GM12878 (cell line): ENCODE measurements at places on chromosomes 13 and 19. TPM values are rescaled to one million over a fixed set of nuclear protein-coding genes. Genes with fewer than 3 reads are reported as not detected.

DNA sequence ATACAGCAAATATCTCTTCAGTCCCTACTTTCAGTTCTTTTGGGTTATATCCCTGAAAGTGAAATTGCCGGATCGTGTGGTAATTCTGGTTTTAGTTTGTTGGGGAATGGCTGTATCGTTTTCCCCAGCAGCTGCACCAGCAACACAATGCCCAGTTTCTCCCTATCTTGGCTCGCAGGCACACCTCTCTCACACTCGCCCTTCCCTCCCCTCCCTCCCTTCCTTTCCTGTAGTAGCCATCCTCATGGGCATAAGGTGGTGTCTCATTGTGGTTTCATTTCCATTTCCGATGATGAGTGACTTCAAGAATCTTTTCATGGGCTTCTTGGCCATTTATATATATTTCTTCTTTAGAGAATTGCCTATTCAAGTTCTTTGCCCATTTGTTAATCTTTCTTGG lies 8.6 kb upstream of the GPR18 start:
- DNase-seq = no peak
- no peaks in the 10 kb centered on the region for H3K27me3 ChIP-seq
- no peak overlapping the region for H3K4me3 ChIP-seq
- peaks cover 18% of the 10 kb centered on the region for H3K4me1 ChIP-seq

DNA sequence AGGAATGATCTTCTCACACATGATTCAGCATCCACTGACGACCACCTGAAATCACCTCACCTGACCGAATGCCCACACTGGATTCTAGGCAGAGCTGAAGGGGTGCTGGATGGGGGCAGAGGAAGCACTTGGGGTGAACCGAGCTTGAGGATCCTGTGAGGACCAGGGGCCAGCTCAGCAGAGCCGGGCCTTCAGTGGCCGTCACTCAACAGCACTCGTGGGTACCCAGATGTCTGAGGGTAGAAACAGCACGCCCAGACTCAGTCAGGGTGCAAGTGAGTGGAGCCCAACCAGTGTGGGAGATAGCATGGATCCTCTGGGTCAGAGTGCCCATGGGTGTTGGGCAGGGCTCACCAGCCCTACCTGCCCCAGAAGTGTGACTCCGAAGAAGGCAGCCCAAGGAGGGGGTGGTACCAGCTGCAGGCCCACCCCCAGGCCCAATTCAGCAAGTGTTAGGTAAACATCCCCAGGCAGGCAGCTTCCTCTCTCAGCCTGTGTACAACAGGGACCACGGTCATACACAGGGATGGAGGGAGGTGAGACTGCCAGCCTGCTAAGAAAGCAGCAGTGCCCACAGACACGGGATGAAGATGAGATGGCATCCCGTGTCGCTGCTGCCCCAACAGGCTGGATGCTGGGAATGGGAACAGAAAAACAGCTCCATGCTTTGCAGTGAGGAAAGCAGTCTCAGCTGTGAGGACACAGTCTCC lies 16.6 kb downstream of the GJA3 start:
- H3K36me3 ChIP-seq = no peaks in the 10 kb centered on the region
- no peak for DNase-seq
- no peak overlapping the region for H3K4me3 ChIP-seq
- H3K27ac ChIP-seq = no peak overlapping the region
- H3K27me3 ChIP-seq = no peaks in the 10 kb centered on the region
- no peaks in the 10 kb centered on the region for H3K4me1 ChIP-seq

DNA sequence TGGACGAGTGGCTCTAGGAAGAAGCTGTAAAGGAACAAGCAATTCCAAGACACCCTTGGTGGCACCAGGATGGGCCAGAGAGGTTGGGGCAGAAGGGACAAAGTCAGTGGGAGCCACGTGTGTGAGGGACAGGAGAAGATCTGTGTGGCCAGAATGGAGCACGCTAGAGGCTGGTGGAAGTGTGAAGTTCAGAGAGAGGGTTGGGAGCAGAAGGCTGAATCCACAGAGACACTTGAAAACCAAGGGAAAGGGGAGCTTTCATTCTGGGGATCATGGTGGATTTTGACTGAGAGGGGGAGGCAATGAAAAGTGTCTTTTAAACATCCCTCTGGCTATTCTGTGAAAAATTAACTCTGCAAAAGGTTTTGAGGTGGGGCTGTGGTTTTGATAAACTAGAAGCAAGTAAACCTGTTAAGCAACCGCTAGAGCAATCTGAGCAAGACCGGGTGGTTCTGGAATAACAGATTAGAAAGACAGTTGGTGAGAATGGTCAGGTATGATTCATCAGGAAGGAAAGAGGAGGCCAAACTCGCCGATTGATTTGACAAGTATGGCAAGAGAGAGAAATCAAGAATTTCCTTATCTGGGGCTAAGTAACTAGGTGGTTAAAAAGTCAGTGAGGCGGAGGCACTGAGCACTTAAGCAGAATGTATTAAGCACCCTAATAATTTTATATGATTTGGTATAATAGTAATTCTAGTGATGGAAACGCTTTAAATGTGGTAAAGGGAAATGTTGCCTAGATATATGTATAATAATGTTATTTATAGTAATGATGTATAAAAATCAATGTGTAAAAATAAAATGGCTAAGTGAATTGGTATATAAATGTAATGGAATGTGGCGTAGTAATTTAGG lies 140.0 kb downstream of the MYO16 start:
- H3K36me3 ChIP-seq = no peaks in the 10 kb centered on the region
- no peak overlapping the region for H3K27ac ChIP-seq
- no peaks in the 10 kb centered on the region for H3K4me1 ChIP-seq
- H3K27me3 ChIP-seq = no peaks in the 10 kb centered on the region

DNA sequence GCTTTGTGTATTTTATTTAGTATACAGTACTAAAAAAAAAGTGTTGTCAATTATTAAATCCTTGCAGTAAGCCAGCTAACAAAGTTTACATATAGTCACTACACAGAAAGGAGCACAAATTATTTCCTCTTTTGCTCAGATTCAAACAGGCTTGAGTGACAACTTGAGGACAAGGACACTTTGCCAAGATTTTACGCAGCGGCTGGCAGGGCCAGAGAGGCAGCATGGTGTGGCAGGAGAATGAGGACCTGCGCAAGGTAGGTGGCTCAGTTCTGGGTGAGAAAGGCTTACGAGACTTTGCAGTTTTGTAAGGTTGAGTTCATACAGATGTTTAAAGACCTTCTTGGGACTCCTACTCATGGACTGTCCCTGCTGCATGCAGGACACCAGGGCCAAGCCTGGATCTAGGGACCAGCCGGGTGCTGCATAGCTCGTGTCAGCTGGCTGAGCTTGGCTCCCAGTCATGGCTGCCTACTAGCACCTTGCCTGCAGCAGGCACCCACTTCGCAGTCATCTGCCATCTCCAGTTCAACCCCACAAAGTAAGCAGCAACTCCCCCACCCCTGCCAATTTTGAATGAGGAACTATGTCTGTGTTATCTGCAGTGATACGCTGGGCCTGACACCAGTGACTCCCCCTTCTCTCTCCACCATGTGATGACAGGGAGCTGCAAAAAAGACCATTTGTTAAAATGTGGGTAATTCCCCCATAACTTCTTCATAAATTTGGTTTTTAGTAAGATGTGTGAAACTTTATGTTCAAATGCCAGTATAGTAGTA lies 3.7 kb upstream of the TUBA3C start:
- H3K4me3 ChIP-seq = no peak overlapping the region
- no peaks in the 10 kb centered on the region for H3K36me3 ChIP-seq
- H3K4me1 ChIP-seq = no peaks in the 10 kb centered on the region
- no peak for DNase-seq

DNA sequence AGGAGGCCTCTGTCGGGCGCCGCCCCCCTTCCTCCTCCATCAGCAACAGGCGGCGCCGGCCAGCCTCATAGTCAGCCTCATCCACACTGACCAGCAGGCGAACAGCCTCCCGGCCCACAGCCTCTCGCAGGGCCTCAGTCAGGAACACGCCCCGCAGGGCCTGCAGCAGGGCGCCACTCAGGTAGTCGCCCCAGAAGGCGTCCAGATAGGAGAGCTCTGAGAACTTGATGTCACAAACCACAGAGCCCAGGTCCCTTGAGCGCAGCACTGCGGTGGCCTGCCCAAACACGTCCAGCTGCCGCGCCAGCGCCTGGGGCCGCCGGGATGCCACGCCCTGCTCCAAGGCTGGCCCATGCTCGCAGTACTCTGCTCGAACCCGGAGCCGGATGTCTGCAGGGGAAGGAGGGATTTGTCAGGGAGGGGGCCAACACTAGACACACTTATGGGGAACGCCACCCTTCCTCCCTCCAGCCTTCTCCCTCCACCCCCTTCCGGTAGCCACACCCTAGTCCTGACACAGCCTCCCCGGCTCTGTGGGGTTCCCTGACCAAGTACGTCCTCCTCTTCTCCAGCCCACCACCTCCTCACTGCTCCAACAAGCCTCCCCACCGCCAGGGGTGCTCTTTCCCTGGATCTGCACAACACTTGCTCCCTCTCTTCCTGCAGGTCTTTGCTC lies 17.9 kb downstream of the DEDD2 start:
- H3K27ac ChIP-seq = peak overlapping the region; percentile 95
- peak overlapping the region; percentile 41 for H3K4me3 ChIP-seq
- H3K27me3 ChIP-seq = no peaks in the 10 kb centered on the region

- DNase-seq = no peak
- no peaks in the 10 kb centered on the region for H3K36me3 ChIP-seq
- no peaks in the 10 kb centered on the region for H3K4me1 ChIP-seq
These were observed 69.6 kb upstream of the RNF113B start for GRCh38 chr13:98246538-98247172.

Gene OR7A5
- polyA plus RNA-seq = not detected in 2 replicates

Gene SNAPC2
- polyA plus RNA-seq = 15.0 and 15.9 TPM in 2 replicates
